IPS-NIHi11 (cell line): ENCODE measurements at places on chromosomes 3 and 15.
A peak's percentile ranks its signal among the peaks of the same experiment; 100 is the strongest.

DNA sequence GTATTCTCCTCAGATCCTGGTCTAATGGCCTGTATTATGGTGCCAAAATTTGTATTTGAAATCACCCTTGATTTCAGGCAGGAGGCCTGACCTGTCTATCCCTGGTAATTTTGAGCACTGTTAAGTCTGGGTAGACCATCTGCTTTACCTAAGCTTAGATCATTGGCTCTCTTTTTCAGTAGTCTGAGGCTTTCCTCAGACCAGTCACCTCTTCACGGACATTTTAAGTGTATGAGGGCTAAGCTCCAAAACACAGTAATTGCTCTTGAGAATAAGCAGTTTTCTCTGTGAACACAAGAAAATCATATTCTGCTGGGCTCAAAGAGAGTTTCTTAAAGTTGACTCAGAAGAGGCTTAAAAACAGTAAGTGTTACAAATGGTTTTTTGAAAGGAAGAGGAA lies 92.0 kb upstream of the SAMMSON start:
- no peak for DNase-seq

GRCh38 chr15:96073908-96074307 lies 256.6 kb upstream of the NR2F2 start:
- no peak for DNase-seq

DNA sequence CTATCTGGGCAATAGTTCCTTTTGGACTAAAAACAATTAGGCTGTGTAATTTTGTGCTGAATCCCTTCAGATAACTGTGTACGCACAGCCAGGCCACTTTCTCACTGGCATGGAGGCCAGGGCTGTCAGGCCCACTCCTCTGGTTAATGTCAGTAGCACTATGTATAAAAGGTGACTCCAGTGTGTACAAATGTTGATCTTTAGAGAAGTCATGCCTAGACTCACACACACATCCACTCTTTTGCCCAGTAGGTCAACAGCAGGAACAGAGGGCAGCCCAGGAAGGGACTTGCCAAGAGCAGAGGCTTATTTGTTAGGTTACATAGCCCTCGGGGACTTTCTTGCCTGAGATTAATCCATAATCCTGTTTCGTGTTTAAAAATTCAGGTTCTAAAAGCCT lies 416.6 kb upstream of the WNT5A start:
- no peak for DNase-seq

- no peak for DNase-seq
Measured at GRCh38 chr3:10352146-10352911, 31.4 kb upstream of the SEC13 start.

DNA sequence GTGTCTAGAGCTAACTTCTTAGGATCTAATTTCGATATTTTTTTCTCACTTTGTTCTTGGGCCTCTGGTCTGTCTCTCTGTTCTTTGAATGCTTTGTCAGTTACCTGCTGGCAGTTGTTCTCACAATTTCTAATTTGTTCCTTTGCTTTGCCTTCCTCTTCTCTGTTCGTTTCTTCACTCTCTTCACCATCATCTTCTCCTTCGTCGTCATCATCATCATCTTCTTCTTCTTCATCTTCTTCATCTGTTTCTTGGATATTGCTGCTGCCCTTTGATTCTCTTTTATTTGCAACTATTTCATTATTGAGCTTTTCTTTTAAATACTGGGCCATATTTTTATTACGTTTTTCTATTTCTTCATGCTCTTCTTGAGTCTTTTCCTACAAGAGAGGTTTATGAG lies 2.7 kb downstream of the LMOD3 start:
- no peak for DNase-seq

- no peak for DNase-seq
Measured at GRCh38 chr3:54756330-54756731, 171.5 kb downstream of the LRTM1 start.

- DNase-seq: no peak
Measured at GRCh38 chr3:148360051-148360450, 337.7 kb upstream of the AGTR1 start.

- DNase-seq: peak; percentile 26
Measured at GRCh38 chr15:76235186-76235826, 76.0 kb downstream of the ETFA start.

- DNase-seq: no peak
Measured at GRCh38 chr3:55159016-55159415, 231.2 kb upstream of the LRTM1 start.

- no peak for DNase-seq
Measured at GRCh38 chr3:10299175-10299574, 6.4 kb upstream of the GHRL start.

DNA sequence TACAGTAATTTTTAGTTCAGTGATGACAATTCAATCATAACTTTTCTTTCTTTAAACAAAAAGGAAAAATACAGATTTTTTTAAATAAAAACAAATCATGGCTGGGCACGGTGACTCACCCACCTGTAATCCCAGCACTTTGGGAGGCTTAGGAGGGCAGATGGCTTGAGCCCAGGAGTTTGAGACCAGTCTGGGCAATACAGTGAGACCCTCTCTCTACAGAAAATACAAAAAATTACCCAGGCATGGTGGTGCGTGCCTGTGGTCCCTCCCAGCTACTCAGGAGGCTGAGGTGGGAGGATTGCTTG lies 25.6 kb upstream of the ATG7 start:
- no peak for DNase-seq

GRCh38 chr15:52789008-52789600 lies 1.0 kb downstream of the ONECUT1 start:
- DNase-seq: no peak

DNA sequence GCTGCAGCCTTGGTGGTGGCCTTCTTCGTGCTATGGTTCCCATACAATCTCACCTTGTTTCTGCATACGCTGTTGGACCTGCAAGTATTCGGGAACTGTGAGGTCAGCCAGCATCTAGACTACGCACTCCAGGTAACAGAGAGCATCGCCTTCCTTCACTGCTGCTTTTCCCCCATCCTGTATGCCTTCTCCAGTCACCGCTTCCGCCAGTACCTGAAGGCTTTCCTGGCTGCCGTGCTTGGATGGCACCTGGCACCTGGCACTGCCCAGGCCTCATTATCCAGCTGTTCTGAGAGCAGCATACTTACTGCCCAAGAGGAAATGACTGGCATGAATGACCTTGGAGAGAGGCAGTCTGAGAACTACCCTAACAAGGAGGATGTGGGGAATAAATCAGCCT lies 10.4 kb downstream of the CYP8B1 start:
- DNase-seq: no peak

DNA sequence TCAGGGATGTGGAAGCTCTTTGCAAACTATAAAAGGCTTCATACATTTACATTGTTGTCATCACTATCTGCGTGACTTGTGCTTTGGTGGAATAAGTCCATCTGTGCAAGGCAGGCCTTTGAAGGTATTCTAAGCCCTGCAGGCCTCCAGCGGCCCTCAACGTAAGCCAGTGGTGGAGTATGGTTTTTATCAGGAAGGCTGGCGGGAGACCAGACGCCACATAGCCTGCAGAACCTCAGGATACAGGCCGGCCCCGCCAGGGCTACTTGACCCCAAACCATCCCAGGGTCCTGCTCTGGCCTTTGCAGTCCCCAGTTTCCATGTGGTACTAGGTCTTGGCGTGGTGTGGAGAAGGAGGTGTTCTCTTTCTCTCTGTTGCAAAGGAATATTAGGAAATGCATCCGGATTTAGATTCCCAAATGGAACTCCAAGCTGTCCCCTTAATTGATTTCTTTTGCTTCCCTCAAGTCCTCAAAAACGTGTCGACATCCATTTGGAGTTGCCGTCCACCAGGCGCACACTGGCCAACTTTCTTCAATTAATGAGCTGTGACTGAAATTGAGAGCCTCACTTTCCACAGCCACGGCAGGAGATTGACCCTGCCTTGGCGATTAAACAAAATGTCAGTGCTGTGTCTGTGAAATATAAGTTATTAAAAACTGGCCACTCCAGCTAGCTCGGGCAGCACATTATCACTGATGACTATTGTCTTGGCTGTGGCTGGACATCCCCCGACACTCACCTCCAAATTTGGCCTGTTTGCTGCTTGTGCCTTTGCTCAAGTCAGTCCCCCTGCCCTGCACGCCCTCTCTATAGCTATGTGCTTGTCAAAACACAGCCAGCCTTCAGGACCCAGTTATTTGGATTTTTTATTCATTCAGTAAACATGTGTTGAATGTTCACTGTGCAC lies 239.8 kb upstream of the TLE3 start:
- DNase-seq: no peak
